GM06990 (cell line): ENCODE measurements at places on chromosomes 11 and 22.

GRCh38 chr11:40037005-40037404 lies 1422.4 kb downstream of the LRRC4C start:
- no peak for DNase-seq

GRCh38 chr22:50342651-50343540 lies at the start of gene PPP6R2:
PPP6R2 (plus strand) TSS chr22:50343327; CDS start chr22:50393909, 50,582 bp downstream.
- peak; percentile 80 for DNase-seq

GRCh38 chr22:48151641-48152040 lies 1389.2 kb downstream of the TBC1D22A start:
- no peak for DNase-seq

GRCh38 chr22:19974935-19975706 lies 33.5 kb upstream of the TXNRD2 start:
- DNase-seq: no peak

- DNase-seq: peak; percentile 54
Observed at GRCh38 chr11:61516675-61517572, 8.4 kb downstream of the LRRC10B start.

GRCh38 chr11:130519128-130519932 lies 70.9 kb downstream of the ADAMTS15 start:
- no peak for DNase-seq

GRCh38 chr11:64976651-64977050 lies 4.7 kb upstream of the MAJIN start:
- no peak for DNase-seq

- no peak for DNase-seq
Observed at GRCh38 chr11:14593671-14594070, 49.9 kb upstream of the PDE3B start.

- DNase-seq: no peak
Observed at GRCh38 chr22:21758091-21758864, 22.7 kb upstream of the YPEL1 start.

GRCh38 chr22:20386336-20386735 lies 7.6 kb upstream of the ZNF74 start:
- no peak for DNase-seq

- no peak for DNase-seq
Observed at GRCh38 chr11:74453373-74453975, 13.9 kb downstream of the KCNE3 start.

GRCh38 chr11:84061726-84062125 lies 775.6 kb upstream of the CCDC90B start:
- DNase-seq: no peak

- DNase-seq: no peak
Observed at GRCh38 chr22:43270314-43270908, 72.8 kb downstream of the SCUBE1 start.

DNA sequence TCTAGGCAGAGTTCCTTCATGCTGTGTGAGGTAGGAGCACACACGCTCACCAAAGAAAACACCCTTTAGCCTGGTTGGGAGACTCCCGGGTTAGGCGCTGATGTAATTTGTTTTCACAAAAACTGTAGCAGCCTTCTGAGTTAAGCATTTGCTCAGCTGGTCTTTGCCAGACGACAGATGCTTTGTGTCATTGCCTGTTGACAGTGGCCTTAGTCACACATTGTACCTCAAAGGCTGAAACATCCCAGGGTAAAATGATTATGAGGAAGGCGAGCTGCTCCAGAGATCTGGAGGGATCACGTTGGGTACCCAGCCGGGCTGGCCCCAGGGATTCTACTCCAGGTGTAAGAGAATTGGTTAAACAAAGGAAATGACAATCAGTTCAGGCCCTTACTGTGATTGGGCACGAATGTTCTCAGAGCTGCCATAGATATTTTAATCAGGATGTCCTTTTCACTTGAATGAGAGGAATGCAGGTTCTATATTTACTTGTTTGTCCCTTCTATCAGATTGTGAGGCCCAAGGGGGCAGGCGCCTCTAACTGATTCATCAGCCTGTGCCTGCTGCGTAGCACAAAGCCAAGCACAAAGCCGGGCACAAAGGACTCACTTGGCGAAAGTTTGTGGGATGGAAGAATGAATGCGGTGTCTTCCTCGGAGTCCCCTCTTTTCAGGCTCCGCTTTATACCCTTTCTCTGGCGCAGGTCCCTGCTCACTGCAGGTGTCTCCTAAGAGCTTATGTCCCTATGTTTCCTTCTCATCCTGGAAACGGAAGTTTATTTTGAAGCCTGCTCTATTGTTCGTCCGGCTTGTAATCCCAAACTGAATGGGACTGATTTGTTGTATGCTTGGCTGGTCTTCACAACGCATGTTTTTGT lies 47.1 kb downstream of the ADM start:
- DNase-seq: no peak
